Right ventricle myocardium inferior (tissue), 1 donor: ENCODE measurements at places on chromosomes 13 and 19.

- peak; percentile 35 for DNase-seq
Observed at GRCh38 chr13:112892426-112893206, 76.4 kb upstream of the MCF2L start.

- DNase-seq = no peak
Observed at GRCh38 chr13:98488736-98489135, 88.2 kb downstream of the STK24 start.

GRCh38 chr19:2740314-2740656 lies 468 bp upstream of the SLC39A3 start:
- DNase-seq = no peak

GRCh38 chr13:102699504-102699903 lies 4.7 kb upstream of the METTL21C start:
- no peak for DNase-seq

- peak; percentile 76 for DNase-seq
Observed at GRCh38 chr13:94859278-94859691, 146.9 kb upstream of the SOX21 start.

DNA sequence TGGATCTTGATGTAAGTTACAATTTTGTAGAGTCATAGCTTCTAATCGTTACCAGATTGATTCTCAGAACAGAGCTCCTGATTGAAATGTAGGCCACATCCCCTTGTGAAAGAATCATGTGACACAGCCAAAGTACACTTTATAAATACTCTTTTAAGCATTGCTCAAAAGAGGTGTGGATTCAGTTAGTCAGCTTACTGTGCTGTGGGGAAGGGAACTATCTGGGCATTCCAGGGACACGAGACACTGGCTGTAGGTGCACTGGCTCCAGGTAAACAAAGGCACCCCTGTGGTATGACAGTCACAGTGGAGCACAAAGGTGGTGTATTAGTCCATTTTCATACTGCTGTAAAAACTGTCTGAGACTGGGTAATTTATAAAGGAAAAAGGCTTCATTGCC lies 222.8 kb downstream of the LIG4 start:
- DNase-seq = no peak

- no peak for DNase-seq
Observed at GRCh38 chr19:2548966-2549365, 73.0 kb downstream of the GADD45B start.
